ENCODE measurements at places on chromosomes 13 and 19.
A peak's percentile ranks its signal among the peaks of the same experiment; 100 is the strongest.

- no peak for DNase-seq
Observed at GRCh38 chr13:104980586-104980985, 1554.9 kb downstream of the EFNB2 start.

GRCh38 chr13:62629618-62630017 lies 1214.0 kb upstream of the PCDH20 start:
- no peak for DNase-seq

GRCh38 chr19:8352134-8352827 lies 9.2 kb upstream of the KANK3 start:
- no peak for DNase-seq

DNA sequence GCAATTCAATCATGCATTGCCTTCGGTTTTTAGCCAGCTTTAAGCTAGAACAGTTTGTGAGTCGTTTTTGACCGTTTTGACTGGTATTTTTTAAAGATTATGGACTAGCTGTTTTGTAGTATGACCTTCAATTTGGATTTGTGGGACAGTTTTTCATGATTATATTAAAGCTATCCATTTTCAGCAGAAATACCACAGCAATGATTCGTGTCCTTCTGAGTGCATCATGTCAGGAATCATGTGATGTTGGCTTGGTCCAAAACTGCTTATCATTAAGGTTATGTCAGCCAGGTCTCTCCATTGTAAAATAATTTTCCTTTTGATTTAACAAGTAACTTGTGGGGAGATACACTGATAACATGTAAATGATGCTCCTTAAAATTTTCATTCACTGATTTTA lies 229.0 kb downstream of the POSTN start:
- DNase-seq: no peak

DNA sequence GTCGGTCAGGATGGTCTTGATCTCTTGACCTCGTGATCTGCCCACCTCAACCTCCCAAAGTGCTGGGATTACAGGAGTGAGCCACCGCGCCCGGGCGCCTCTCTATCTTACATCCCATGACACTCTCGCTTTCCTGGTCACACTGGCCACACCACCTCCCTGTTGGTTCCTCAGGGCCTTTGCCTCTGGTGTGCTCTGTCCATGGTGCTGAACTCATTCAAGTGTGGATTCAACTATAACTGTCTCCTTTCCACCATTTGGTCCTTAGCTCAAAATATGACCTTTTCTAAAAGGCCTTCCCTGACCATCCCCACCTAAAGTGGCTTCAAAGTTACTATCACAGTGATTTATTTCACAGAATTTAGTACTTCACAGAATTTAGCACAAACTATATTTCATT lies 3.7 kb upstream of the SMIM17 start:
- no peak for DNase-seq

DNA sequence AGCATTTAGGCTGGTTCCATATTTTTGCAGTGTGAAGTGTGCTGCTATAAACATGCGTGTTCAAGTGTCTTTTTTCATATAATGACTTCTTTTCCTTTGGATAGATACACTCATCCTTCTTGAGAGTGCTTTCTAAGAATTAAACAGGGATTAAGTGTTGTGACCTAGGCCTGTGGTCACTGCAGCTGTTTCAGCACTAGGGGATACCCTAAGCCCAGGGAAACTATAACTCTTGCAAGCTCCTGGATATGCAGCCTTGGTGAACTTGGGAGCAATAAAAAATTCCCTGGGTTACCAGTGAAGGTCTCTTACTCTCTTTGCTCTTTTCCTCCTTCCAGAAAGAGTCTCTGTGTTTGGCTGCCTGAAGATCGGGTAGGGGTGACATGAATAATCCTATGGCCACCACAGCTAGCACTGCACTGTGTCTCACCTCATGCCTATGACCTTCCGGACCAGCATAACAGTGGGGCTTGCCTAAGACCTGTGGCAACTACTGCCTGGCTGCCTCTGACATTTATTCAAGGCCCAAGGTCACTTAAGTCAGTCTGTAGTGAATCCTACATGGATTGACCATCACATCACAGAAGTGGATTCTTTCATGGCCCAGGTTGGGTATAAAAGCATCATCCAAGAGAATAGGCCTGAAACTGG lies 799.7 kb downstream of the DACH1 start:
- DNase-seq: no peak

DNA sequence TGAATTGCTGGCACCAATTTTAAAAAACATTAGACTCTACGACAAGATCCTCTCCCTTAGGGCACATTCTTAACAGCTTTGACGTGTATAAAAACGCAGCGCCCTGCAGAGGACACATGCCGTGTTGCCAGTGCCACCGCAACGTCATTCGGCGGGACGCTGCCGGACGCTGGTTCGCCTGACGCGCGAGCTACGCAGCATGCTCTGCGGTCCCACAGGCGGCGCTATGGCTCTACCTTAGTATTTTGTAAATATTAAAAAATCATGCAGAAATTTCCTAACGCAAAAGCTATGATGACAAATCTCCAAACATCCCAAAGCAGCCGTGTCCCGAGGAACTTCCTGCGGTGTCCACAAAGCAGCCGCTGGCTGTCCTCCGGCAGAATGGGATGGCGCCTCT lies 4.2 kb upstream of the ADPRHL1 start:
- no peak for DNase-seq

- DNase-seq: no peak
Observed at GRCh38 chr13:31038834-31039552, 106.5 kb downstream of the TEX26 start.

DNA sequence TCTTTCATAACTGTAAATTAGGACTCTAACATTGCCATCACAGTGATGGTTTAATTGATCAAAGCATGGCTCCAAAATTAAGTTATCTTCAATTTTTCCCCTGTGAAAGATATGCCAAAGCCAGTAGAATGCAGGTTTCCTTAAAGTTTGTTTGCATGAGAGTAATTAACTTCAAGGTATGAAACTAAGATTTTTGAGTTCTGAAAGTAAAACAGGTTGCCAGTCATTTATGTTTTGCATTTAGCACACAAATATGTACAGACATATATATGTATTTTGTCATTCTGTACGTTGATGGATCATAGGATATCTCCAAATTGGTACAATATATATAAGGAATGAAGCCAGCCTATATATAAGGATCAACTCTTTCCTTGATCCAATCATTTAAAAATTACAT lies 23.6 kb upstream of the NDFIP2 start:
- no peak for DNase-seq

GRCh38 chr19:33291623-33292534 lies 10.5 kb downstream of the CEBPA start:
- DNase-seq: no peak

GRCh38 chr13:50171590-50172282 lies 156.5 kb downstream of the KCNRG start:
- no peak for DNase-seq

GRCh38 chr19:3507371-3508120 lies 1.4 kb downstream of the FZR1 start:
- DNase-seq: no peak

GRCh38 chr19:19170873-19171672 lies 1.0 kb upstream of the MEF2B start:
- DNase-seq: no peak

GRCh38 chr19:12544401-12544876 lies 6.8 kb downstream of the ZNF564 start:
- DNase-seq: no peak

DNA sequence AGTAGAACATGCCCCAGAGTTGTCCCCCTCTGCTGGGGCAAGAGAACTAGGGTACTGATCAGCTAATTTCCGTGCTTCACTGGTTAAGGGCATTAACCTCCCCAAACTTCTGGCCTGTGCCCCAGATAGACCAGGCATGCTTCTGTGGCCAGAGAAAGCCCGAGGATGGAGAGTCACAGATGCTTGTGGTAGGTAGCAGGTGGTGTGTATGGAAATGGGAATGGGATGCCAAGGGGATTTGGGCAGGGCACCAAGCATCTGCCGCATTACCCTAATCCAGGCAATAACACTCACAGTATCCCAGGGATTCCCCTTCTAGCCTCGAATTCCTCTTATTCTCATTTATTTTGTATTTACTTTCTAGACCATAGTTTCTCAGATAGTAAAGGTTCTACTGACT lies 124.8 kb upstream of the KLF12 start:
- no peak for DNase-seq

GRCh38 chr13:51786425-51787265 lies 17.3 kb downstream of the DHRS12 start:
- no peak for DNase-seq

GRCh38 chr13:106083620-106084350 lies 451.7 kb downstream of the EFNB2 start:
- DNase-seq: peak; percentile 1

DNA sequence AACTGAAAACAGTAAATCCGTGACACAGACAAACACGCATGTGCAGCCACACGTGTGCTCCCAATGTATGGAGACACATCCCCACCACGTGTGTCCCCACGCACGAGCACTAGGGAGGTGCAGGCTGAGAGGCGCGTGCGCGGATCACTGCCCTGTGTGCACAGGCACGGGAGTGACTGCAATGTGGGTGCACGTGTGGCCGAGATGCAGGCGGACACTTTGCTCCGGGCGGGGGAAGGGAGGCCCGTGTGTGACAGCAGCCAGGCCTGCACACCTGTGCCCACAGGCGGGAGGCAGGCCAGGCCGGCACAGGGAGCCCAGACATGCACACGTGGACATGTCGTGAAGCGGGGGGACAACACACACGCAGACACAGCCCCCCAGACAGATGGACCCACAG lies 77.0 kb downstream of the PTPRS start:
- DNase-seq: no peak

GRCh38 chr13:21225841-21226581 lies 49.6 kb downstream of the MRPL57 start:
- DNase-seq: no peak

DNA sequence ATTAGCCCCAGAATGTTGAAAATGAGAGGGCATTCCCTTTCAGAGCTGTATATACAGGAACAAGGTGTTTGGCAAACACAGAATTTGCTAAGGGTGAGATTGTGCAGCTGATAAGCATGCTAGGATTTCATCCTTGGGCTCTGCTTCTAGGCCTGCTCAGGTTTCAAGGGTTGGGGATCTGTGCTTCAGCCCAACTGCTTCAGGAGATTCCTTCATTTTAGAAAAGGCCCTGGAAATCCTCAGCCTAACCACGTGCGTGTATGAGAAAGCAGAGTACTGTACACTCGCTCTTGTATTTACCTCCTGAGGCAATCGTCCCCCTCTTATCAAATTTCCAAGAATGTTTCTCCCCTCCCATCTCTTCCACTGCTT lies 291.6 kb upstream of the ARGLU1 start:
- no peak for DNase-seq

GRCh38 chr19:55344444-55344843 lies 4.8 kb downstream of the KMT5C start:
- peak; percentile 22 for DNase-seq

GRCh38 chr13:30409886-30410704 lies 12.2 kb upstream of the UBE2L5 start:
- no peak for DNase-seq

- DNase-seq: no peak
Observed at GRCh38 chr19:43466793-43467192, 1.4 kb upstream of the LYPD3 start.

- no peak for DNase-seq
Observed at GRCh38 chr19:17075864-17076542, 426 bp downstream of the MYO9B start.

GRCh38 chr19:58395979-58396627 lies 647 bp downstream of the RNF225 start:
- DNase-seq: no peak

DNA sequence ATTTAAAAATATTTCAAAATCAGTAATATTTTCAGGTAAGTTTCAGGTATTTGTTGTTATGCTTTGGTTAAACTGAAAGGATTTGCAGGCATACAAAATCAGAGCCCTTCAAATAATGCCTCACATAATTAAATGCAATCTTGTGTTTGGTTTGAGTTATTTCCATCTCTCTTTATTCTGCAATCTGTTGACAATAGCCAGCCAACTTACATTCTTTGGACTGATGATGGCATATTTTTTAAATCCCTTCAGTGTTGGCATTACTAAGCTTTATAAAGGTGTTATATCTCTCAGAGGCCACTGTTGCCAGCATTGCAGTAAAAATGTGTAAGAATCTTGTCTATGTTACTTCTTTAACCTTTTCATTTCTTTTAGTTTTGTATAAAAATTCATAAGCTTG lies 257.2 kb upstream of the RFC3 start:
- DNase-seq: no peak

GRCh38 chr13:59746291-59746962 lies 417.3 kb downstream of the DIAPH3 start:
- DNase-seq: no peak

DNA sequence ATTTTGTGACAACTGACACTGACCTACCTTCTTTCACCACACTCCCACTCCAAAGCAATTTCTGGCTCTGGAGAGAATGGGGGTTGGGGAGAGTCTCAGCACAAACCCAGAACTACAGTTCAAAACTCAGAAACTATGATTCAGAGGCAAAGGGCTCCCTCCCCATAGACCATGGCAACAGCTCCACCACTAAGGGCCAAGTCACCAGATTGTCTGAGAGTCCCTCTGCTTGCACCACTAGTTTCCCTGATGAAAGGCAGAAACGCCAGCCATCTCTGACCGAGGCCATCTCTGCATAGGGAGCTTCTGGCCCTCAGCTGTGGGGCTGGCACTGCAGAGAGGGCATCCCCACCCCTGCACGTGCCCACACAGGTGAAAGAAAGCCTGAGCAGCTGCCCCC lies 112.4 kb upstream of the VSTM2B start:
- no peak for DNase-seq

GRCh38 chr19:23283925-23284324 lies 33.7 kb upstream of the ZNF724 start:
- DNase-seq: peak; percentile 14

DNA sequence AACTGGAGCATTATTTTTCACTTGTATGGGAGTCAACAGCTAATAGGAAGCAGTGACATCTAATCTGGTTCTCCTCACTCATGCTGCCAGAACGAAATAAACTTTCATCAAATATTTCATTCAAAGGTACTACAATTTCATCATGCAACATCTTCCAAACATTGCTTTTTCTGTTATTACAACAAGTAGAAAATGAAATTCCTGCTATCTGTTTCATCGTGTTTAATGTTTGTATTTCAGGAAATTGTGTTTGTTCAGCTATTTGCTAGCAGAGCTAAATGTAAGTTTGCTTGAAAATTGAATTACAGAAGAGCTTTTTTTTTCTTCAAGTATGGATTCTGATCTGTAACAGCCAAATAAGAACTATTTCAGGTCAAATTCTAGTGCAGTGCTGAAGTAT lies 90.1 kb downstream of the SLITRK6 start:
- DNase-seq: no peak

DNA sequence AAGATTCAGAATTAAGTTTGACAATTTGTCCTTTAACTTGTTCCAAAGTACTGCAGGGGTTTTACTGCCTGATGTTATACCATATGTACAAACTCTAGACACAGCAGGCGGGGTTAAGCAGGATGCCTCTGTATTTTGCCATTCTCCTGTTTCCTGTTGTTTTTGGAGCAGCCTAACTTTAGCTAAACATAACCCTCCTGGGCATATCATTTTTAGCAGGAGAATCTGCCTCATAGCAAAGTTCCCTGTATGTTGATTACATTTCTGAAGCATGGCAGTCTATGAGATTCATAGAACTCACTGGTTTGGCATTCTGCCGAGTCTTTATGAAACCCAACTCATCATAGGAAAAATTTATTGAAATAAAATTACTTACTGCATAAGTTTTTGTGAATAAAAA lies 5.2 kb downstream of the LHFPL6 start:
- DNase-seq: no peak

Data from hypothalamus (tissue), 51 donors.